NCI-H69 (cell line): ENCODE measurements at places on chromosomes 7 and 10.
A peak's percentile ranks its signal among the peaks of the same experiment; 100 is the strongest.

DNA sequence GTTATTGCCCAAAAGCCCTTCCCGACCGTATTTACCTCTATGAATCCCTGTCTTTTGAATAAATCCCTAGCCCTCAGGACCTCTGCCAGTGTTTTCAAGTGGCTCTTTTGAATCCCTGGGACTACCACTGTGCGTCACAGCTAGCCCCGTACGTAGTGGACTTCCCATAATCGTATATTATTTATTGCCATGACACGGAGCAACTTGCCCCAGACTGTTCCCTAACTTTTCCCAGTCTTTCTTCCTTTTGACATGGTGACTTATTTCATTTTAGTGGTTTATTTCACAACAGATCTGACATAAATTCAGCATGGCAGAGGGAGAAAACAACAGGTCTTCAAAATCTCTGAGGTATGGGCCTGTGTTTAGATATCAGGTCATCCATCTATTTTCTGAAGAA, 318.6 kb upstream of the KLF6 start:
- DNase-seq: no peak

DNA sequence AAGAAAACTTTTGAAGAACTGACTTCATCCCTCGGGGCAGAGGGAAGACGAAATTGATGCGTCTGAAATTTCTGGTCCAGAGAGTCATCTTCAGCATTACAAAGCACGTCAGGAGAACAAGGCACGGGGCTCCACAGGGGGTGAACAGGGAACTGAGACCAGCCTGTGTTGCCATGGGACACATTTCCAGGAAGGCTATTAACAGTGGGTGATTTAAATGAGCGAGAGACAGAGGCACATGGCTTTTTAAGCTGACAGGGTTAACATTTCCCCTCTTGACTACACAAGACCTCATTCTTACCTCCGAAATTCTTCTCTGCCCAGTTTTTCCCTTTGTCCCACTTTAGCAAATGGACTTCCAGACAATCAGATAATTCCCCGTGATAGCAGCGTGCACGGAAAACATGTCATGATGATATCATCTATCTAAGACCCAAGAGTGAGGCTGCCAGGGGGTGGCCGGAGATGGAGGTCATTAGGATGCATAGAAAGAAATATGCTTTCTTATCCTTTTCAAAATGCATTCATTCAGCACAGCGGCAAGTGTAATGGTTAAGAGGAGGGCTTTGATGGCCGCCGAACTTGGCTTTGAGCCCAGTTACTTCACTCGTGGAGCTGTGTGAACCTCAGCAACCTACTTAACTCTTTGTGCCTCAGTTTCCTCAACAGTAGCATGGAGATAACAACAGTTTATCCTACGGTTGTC, 248.0 kb downstream of the PRPF18 start:
- DNase-seq: peak; percentile 49

DNA sequence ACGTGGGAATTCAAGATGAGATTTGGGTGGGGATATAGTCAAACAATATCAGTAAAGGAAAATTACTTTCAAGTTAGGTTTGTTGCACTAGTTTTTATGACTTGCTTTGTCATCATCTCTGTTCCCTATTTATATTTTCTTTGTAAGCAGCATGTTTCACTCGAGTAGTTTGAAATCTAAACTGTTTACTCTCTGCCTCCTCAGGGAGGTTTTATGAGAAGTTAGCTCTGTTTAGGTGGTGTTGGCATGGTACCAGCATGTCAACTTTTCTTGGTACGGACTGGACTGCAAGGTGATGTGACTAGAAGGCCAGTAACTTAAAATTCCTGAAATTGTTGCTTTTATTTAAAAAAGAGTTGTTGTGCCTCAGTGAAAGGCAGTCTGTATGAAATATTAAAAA, 59.2 kb upstream of the MTPN start:
- DNase-seq: no peak

- DNase-seq: no peak
Observed at GRCh38 chr7:123070702-123071286, 75.3 kb upstream of the TAS2R16 start.

DNA sequence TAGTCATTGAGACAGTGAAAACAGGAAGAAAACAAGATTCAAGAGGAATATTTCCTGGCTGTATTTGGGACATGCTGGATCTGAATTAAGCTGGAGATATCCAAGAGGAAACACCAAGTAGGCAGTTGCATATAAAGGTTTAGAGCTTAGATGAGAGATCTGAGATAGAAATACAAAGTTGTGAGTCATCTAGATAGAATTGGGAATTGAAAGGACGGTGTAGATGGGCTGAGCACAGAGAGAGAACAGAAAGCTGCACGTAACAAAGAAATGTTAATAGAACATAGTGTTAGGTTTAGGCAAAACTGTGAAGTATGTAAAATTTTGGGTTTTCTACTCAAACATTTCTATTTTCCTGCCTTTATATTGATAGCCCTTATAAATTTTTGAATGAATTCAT, 218.5 kb upstream of the TMEM196 start:
- no peak for DNase-seq

GRCh38 chr10:43912469-43912868, 263.8 kb upstream of the ZNF32 start:
- no peak for DNase-seq

DNA sequence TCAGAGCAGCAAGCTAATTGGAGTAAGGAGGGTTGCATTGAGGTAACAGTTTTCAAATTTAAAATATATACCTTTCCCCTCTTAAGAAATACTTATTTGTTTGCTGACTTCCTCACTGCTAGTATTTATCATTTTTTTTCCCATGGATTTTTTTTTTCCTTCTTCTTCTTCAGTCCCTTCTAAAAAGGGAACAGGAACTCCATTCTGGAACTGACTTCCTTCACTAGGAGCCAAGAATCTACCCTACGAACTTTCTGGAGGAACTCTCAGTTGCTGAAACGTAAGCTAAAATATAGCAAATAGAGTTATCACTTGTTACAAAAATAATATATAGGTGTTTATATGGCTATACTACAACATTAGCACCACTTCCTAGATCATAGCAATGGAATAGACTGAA, 95.4 kb downstream of the HGF start:
- no peak for DNase-seq

DNA sequence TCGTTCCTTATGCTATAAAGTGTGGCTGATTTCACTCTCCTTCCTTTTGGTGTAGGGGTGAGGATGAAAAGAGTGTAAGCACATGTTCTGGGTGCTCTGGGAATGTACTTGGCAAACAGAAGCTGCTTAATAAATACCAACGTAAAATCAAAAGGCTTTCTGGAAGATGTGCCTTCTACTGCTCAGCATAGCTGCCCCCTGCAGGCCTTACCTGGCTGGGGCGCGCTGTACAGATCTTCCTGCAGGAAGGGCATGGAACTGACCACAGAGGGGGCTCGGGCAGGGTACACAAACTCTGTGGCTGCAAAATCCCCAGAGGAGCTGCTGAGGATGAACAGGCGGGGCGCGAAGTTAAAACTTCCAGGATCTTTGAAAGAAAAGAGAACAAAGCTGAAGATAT, 169.4 kb downstream of the SVIL start:
- no peak for DNase-seq

- DNase-seq: no peak
Observed at GRCh38 chr7:98175260-98175940, 35.8 kb upstream of the BHLHA15 start.

DNA sequence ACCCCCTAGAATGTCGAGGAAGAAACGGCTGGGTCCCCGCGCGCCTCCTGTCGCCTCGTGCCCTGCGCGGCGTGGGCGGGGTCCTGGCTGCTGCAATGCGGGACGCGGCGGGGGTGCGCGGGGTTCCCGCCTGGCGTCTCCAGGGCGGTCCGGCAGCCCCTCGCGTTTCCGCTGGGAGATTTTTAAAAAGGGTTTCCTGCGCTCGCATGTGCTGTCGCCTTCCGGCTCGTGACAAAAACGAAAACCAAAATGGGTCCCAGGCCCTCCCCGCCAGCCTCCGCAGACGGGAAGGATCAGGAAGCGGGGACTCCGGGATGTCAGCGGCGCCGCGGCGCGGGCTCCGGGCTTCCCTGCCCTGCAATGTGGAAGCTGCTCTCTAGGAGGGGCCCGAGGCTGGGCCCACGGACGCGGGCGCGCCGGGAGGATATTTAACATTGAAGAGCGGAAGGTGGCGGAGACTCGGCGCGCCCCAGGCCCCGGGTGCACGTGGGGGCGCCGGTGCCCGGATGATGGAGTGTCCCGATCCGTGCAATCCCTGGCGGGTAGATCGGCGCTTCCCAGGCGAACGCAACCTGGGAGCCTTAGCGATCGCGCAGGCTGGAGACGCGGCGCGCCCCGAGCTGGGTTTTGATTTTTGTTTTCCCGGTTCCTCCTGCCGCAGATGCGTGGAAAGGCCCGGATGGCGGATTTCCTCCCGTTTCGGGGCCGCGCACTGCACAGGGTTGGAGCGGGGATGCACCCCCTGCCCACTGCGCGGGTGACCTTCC, 1.0 kb downstream of the PFKP start:
- DNase-seq: peak; percentile 61

- peak; percentile 17 for DNase-seq
Observed at GRCh38 chr10:22712956-22713852, 1.2 kb downstream of the PIP4K2A start.

DNA sequence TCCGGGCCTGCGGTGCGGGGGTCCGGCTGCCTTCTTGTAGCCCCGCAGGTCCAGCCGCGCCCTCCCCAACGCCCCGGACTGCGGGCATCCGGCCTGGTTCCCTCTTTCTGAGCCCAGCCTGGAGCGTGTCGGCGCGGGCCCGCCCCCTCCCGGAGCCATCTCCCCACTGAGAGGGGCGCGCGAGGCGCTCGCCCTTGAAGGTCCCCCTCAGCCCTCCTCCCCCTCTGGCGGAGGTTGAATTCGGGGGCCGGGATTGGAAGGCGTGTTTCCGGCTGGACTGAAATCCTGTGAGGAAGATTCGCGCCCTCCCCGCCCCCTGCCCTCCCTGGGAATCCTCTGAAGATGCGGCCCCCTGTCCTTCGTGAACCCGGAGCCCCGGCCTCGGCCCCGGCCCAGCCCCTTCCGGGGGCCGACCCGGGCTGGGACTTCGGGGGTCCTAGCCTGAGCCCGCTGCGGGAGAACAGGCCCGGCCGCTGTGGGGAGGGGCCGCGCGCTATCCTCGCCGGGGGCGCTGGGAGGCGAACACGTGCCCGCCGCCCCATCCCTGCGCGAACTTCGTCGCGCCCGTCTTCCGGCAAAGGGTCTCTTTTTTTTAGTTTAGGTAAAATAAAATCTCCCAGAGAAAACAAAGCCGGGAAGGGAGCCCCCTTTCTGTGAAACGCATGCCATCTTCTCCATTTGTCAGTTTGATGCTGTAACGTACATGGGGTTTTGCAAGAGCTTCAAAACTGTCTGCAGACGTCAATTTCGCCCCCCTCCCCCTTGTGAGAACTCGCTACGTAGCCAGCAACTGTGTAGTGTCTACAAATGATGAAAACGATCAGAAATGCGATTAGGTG, 636 bp downstream of the PDCD4 start:
- peak; percentile 90 for DNase-seq

- DNase-seq: peak; percentile 81
Observed at GRCh38 chr10:71396711-71397295, at the start of gene CDH23. TSS of gene CDH23 (plus strand) at chr10:71396920. CDS start at chr10:71439832, 42,912 bp downstream.

- DNase-seq: peak; percentile 44
Observed at GRCh38 chr7:37732253-37732652, 48.7 kb downstream of the GPR141 start.

GRCh38 chr10:102994531-102995295, 76.6 kb downstream of the CNNM2 start:
- DNase-seq: no peak
